Esophagus muscularis mucosa (tissue), 4 donors: ENCODE measurements at places on chromosomes 1 and 21. TPM values are rescaled to one million over a fixed set of nuclear protein-coding genes. Genes with fewer than 3 reads are reported as not detected.
A peak's percentile ranks its signal among the peaks of the same experiment; 100 is the strongest.

- H3K4me1 ChIP-seq: peaks cover 21% of the 10 kb centered on the region
- peaks cover 6% of the 10 kb centered on the region for H3K27me3 ChIP-seq
- H3K27ac ChIP-seq: peak overlapping the region; percentile 68
- no peaks in the 10 kb centered on the region for H3K36me3 ChIP-seq
- H3K4me3 ChIP-seq: peak overlapping the region; percentile 57
Measured at GRCh38 chr1:204363335-204364114, 3.8 kb upstream of the PLEKHA6 start.

MPL gene
- not detected for total RNA-seq

PLA2G2F gene
- total RNA-seq: not detected

CAPN9 gene
- total RNA-seq: not detected
